ENCODE measurements at places on chromosomes 2 and 18.
A peak's percentile ranks its signal among the peaks of the same experiment; 100 is the strongest.

- H3K27ac ChIP-seq: peak overlapping the region; percentile 91
- peak overlapping the region; percentile 92 for H3K4me3 ChIP-seq
- no peak for DNase-seq
- no peaks in the 10 kb centered on the region for H3K36me3 ChIP-seq
- H3K4me1 ChIP-seq: peaks cover 32% of the 10 kb centered on the region
- no peaks in the 10 kb centered on the region for H3K27me3 ChIP-seq
Observed at GRCh38 chr18:54828986-54829385, 709 bp downstream of the RAB27B start.

- DNase-seq: no peak
- H3K27me3 ChIP-seq: peaks cover 55% of the 10 kb centered on the region
- no peaks in the 10 kb centered on the region for H3K36me3 ChIP-seq
- no peak overlapping the region for H3K27ac ChIP-seq
- no peak overlapping the region for H3K4me3 ChIP-seq
Observed at GRCh38 chr2:109217362-109218086, 88.5 kb downstream of the SH3RF3 start.

DNA sequence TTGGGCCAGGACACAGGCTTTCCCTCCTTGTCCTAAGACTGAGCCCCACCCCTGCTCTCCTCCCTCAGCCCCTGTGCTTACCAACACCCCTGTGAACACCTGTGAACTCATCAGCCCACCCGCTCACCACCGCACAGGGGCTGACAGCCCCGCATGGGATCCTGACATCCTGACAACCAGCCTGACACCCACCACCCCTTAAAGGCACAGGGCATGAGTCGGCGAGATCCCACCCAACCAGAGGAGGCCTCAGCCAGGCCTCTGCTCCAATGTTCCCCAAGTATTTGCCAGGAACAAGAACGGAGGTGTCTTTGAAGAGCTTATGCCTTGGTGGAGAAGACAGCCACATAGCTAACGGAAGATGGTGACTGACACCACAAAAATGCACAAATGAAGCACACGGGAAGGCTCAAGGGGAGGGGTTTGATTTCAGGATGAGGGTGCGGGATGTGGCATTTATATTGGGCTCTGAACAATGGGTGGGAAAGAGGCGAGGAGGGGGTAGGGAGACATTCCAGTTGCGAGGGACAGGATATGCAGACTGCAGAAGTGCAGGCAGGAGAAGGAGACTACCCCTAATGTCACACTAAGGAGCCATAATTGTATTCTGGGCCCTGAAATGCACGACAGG lies 11.0 kb downstream of the RAB11FIP5 start:
- H3K4me3 ChIP-seq: no peak overlapping the region
- DNase-seq: no peak

- no peak overlapping the region for H3K4me3 ChIP-seq
- H3K4me1 ChIP-seq: no peaks in the 10 kb centered on the region
- H3K27me3 ChIP-seq: no peaks in the 10 kb centered on the region
- H3K36me3 ChIP-seq: peaks cover 12% of the 10 kb centered on the region
- H3K27ac ChIP-seq: no peak overlapping the region
- no peak for DNase-seq
Observed at GRCh38 chr2:74857725-74858124, 23.8 kb downstream of the HK2 start.

GRCh38 chr2:73156539-73157124 lies 43.9 kb upstream of the RAB11FIP5 start:
- no peak overlapping the region for H3K4me3 ChIP-seq
- H3K27ac ChIP-seq: no peak overlapping the region

DNA sequence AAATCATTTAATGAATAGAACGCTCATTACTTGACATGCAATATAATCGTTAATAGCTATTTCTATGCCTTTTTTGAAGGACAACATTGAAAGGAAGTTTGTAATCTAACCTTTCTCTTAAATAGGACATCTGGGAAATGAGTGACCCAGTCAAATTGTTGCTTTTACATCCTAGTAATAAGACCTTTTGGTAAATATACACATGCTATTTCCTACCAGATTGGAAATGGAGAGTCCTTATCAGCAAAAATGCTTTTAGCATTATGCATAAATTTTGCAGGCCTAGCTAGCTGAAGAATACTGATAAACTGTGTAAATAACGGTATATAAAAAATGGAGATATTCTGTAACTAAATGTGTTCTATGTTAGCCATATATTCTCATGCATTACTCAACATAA lies 567.3 kb upstream of the DSEL start:
- H3K36me3 ChIP-seq: no peaks in the 10 kb centered on the region
- H3K4me1 ChIP-seq: no peaks in the 10 kb centered on the region
- H3K27me3 ChIP-seq: no peaks in the 10 kb centered on the region
- DNase-seq: no peak

DNA sequence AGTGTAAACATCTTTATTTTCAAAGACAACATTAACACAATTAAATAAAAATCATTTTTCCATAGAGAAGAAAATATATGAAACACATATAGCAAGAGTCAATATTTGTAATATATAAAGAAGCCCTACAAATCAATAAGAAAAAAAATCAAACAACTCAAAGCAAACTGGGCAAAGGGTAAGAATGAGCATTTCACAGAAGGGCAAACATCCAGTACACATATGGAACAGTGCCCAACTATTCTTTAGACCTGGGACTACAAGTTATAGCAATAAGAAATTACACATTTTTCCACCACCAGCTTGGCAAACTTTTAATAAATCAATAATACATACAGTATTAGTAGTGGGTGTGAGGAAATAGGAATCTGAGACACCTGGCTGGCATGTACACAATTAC lies 324.1 kb downstream of the CYP26B1 start:
- H3K27me3 ChIP-seq: no peaks in the 10 kb centered on the region
- H3K4me3 ChIP-seq: no peak overlapping the region
- no peak overlapping the region for H3K27ac ChIP-seq

Data from keratinocyte (primary cell).